ENCODE measurements at places on chromosomes 3 and 15.
A peak's percentile ranks its signal among the peaks of the same experiment; 100 is the strongest.

DNA sequence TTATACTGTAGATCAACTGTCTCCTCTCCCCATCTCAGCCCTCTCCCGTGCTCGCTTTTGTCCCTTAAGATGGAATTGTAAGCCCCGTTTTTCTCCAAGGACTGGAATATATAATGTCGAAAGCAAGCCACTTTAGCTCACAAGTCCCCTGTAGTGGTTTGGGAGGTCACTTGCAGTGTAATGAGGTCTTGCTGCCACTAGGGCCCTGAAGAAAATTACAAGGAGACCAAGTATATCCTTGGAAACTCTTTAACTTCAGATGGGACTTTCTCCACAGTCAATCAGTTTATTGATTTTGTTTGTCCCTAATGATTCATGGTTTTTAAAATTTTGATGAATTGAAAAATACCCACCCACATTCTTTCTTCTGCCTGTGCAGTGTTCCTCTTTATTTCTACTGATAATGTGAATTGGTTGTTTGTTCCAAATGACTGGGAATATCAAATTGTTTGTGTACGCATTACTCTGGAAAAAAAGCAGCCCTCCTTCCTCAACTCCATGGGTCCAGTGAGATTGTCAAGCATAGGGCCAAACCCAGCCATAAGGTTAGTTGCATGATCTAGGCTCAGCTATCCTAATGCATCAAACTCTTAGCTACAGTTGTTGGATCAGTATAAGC lies 294.8 kb downstream of the MCTP2 start:
- no peak for DNase-seq

- DNase-seq, result peak; percentile 73
Measured at GRCh38 chr3:21839592-21839991, 88.6 kb upstream of the ZNF385D start.

DNA sequence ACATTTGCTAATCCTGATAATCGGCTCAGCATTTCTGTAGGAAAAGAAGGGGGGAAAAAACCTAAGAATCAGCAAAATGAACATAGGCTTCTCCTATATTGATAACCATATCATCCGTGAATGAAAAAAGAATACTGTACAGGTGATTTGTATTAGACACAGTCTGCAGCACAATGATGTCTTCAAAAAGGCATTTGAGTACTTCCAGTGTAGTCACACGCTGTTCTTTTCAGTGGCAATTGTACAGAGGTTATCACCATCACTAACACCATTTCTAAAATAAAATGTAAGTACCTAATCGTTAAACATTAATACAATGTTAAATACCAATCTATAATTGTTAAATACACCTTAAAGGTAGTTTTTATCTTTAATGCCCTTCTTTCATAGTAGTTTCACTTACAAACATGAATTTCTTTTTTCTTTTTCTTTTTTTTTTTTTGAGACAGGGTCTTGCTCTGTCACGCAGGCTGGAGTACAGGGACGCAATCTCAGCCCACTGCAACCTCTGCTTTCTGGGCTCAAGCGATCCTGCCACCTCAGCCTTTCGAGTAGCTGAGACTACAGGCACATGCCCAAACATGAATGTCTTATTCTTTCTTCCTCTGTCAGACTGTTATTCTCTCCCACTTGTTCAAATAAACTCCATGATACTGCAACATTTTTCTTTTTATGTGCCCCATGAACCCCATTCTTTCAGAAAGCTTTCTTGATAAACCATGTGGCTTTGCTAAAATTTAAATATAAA lies 18.4 kb downstream of the GOLGB1 start:
- DNase-seq, result no peak

DNA sequence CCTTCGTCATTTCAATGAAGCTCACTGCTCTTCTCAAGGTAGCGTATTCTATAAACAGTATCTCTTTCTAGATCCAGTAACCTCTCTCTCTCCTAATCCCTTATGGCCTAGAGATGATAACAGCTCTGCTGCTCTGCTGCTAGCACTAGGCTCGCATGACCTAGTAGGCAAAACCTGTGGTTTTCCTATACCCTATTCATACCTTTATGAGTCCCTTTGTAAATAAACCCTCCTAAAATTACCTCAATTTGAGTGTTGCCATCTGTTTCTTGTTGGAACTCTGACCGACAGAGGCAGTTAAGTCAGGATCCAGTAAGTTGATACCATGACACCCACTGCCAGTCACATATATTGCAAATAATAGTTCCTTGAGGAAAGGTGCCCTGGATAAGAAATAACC lies 7.3 kb downstream of the CCDC14 start:
- DNase-seq, result no peak

Measured in HFFc6 (cell line).